CD4-positive, alpha-beta T cell treated with Interleukin-17A for 1 hour (primary cell): ENCODE measurements at places on chromosomes 2 and 18.

DNA sequence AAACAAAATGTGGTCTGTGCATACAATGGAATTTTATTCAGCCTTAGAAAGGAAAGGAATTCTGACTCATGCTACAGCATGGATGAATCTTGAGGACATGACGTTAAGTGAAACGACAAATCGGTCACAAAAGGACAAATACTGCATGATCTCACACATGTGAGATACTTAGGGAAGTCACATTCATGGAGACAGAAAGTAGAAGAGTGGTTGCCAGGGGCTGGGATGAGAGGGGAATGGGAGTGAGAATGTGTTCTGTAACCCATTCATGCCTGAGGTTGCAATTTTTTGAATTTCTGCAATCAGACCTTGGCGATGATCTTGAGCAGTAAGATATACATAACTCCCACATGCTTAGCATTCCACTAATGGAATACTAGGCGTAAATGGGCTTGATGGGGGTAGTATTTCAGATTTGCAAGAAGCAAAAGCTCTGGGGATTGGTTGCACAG is 22.0 kb downstream of the FHL2 start:
- DNase-seq: no peak

DNA sequence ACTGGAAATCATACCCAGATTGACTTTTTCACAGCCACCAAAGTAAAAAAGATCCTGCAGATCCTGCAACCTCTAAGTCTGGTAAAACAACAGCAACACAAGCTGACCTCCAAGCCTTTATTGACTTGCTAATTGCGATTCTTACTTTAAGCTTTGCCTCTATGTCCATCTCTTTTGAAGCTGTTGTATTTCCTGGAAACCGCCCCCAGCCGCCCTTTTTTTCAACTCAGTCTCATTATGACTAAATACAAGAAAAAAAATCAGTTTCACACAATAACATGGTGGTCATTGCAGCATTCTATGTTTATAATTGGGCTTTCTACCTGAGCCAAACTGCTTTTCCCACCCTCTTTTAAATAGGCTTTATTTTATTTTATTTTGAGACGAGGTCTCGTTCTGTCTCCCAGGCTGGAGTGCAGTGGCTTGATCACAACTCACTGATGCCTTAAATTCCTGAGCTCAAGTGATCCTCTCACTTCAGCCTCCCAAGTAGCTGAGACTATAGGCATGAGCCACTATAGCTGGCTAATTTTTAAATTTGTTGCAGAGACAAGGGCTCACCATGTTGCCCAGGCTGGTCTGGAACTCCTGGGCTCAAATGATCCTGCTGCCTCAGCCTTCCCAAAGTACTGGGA is 76.2 kb downstream of the MOGAT1 start:
- no peak for DNase-seq

DNA sequence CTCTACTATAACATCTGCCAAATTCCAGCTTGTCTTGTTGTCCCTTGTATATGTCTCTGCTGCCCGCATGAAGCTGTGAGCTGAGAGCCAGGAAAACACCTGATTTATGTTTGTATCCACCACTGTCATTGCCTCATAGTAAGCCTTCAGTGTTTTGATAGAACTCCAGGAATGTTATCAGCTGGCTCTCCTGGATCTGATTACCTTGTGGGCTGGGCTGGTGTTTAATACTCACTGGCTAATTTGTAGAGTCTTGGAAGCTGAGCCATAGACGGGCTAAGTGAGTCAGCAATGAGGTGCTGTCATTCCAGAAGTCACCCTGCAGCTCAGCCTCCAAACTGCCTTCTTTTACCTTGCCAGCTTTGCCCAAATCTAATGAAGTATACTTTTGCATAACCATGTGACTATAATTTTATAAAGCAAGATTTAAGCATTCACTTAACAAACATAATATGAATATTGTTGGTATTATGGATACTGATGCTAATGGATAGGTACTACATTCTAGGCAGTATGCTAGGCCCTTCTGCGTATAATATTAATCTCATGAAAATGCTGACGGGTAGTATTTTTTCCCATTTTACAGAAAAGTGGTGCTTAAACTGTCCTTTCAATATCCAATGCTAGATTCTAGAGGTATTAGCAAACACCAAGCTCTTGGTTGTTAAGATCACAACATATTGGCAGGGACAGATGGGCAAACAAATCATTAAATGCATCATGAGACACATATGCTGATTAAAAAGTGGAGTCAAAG is 62.7 kb upstream of the GATA6 start:
- DNase-seq: no peak

DNA sequence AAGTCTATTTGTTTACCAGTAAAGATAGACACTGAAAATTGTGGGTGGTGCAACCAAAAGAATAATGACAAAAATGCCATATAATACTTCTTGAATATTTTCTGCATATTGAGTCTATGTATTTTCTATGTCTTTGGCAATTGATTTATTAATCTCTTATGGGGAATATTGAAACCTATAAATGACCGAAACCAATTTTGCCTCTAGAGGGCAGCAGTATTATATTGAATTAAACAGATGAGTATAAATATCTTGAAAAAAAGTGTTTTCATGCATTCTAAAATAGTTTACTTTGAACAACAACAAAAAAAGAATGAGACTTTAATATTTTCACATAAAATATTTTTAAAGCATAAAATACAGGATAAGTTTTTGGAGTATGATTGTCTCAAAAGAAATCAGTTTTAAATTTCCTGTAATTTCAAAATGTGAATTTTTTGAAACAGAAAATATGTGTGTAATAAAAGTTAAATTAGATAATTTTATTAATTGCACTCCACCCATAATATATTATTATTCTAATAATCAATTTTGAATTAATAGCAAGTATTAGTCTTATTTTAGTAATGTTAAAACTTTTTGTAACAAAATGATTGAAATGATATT is 49.9 kb upstream of the CALCRL start:
- no peak for DNase-seq
